ENCODE measurements at places on chromosomes 2 and 18. TPM values are rescaled to one million over a fixed set of nuclear protein-coding genes. Genes with fewer than 3 reads are reported as not detected.

The UGT1A3 gene
- total RNA-seq = not detected

The SLC25A52 gene
- total RNA-seq = not detected

The SKOR2 gene
- not detected for total RNA-seq

The CNDP1 gene
- total RNA-seq = 0.32 TPM

The RFTN2 gene
- not detected for total RNA-seq

The CTNNA2 gene
- not detected for total RNA-seq

The PJVK gene
- 1.7 TPM for total RNA-seq

The MYO5B gene
- total RNA-seq = 0.41 TPM

The KIAA2012 gene
- not detected for total RNA-seq

The TRIM54 gene
- total RNA-seq = not detected

The NPPC gene
- total RNA-seq = not detected

The CDH19 gene
- not detected for total RNA-seq

The AGXT gene
- not detected for total RNA-seq

The PELI1 gene
- total RNA-seq = 38.7 TPM

The DSG1 gene
- not detected for total RNA-seq

The CDCA7 gene
- 18.1 TPM for total RNA-seq

The ANTXR1 gene
- not detected for total RNA-seq

The POLR1B gene
- total RNA-seq = 50.9 TPM

The TDRD15 gene
- total RNA-seq = not detected

The CACNB4 gene
- total RNA-seq = 1.5 TPM

The C2orf66 gene
- not detected for total RNA-seq

The TMEM87B gene
- total RNA-seq = 16.8 TPM

The FAM228A gene
- 0.14 TPM for total RNA-seq

The FNDC4 gene
- not detected for total RNA-seq

All from activated naive CD4-positive, alpha-beta T cell treated with anti-CD3 and anti-CD28 coated beads, Interleukin-2, amount 50 U/mL, for 72 hours (primary cell).